ENCODE measurements at places on chromosomes 2 and 18.

- no peak for DNase-seq
Observed at GRCh38 chr2:25587361-25587760, 86.0 kb downstream of the DTNB start.

DNA sequence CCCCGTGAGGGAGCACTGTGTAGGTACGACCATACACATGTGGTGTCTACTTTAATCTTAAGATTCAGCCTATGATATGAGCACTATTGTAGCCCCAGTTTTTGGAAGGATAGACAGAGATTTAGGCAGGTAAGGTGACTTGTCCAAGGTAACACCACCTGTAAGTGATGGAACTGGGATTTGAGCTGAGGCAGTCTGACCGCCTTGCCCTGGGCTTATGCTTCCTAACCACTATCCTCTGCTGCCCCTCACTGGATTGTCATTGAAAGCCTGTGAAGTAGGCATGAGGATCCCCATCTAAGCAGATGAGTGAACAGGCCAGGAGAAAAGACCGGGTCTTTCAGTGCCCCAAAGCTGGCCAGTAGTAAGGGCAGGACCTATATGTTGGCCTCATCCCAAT is 343.8 kb downstream of the CYRIA start:
- no peak for DNase-seq

GRCh38 chr2:237025090-237025865 is 60.4 kb upstream of the COPS8 start:
- no peak for DNase-seq

DNA sequence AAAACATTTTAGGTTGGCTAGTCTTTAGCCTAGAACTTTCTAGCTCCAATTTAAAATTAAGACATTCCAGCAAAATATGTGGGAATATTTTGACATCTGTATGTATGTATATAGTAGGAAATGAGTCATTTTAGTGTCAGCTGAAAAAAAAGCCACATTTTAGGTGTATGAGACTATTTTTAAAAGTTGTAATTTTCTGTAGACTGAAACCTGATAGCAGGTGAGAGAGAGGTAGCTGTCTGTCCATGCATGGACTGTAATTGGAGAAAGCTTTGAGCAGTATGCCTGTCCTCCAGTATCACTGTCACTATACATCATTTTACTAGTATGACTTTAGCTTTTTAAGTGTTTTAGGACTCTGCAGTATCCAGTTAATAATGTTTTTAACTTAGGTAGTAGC is 26.1 kb upstream of the PPP1R1C start:
- no peak for DNase-seq

GRCh38 chr2:159774370-159774990 is 23.5 kb downstream of the CD302 start:
- DNase-seq: no peak

DNA sequence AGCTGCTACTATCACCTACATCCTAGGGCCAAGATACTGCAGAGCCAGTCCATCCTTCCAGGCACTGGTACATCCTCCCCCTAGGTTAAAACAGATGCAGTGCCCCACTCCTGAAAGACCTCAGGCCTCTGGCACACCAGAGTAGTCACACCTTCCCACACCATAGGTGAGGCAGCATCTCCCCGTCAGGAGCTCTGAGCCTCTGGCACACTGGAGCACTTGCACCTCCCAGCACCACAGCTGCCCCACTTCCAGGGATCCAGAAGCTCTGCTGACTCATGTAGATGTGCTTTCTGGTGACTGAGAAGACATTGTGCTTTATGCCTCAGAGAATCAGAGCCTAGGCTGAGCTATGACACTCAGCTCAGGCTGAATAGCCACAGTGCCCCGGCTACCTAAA is 138.4 kb upstream of the COL3A1 start:
- no peak for DNase-seq

DNA sequence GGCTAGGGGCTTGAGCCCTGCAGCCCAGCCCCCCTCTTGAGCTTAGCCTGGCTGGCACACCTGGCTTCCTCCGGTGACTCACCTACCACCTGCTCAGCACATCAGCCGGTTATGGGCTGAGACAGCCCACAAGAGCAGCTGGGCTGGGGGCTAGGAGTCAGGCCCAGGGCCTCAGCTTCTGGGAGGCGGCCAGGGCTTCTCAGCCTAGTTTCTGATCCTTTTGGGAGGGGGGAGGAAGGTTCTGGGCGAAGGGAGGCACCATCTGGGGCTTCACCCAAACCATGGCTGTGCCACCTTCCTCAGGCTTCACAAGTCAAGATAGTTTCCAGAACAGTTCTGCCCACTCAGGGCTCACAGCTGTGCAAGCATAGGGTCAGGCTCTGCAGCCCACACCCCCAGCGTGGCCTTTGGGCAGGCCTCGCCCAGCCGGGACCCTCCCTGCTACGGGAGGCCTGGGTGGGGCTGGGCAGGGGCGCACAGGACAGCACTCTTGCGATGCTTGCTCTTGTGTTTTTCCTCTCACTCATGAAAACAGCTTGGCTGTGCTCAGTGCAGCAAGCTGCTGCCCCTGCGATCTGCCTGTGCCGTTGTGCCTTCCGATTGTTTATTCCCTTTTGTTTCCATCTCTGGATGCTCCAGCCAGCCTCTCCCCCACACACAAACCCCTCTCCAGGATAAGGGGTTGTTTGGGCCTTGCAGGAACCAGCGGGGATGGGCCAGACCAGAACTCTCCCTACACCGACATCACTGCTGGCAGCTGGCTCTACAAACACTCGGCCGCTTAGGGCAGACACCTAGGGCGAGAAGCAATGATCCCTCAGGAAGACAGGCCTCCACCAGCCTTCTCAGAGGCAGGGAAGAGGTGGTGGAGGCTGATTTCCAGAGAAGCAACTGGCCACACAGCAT is 26.1 kb upstream of the SEMA4C start:
- no peak for DNase-seq

DNA sequence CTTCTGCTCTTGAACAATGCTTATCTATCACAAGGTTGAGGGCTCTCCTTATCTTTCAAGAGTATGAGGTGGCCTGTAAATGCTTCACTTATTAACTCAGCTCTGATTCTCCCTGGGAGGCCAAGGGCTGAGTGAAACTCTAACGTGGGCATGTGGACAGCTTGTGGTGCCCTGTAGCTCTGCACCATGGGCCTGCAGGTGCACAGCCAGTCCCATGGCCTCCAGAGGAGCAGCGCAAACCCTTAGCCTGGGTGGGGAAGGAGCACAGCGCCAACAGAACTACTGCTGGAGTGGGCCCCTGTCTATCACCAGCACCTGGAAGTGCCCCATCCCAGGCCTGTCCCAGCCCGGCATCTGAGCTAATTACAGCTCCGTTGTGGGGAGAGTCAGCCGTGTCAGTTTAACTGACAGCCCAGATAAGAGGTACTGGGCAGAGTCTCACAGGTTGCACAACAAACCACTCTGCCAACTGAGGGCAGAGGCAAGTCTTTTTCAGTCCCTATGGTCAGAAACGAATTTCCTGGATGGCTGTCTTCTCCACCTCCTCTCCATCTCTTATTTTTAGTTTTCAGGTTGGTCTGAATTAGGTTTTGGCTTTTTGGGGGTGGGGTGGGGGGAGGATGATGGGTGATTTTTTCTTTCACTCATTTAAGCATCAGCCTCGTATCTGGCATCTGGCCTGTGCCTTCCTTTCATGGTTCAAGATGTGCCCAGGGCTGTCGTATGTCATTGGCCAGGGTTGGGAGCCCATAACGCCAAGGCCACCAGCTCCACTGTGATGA is 219.5 kb downstream of the BCL2 start:
- peak; percentile 88 for DNase-seq

GRCh38 chr2:189048189-189048588 is 74.0 kb downstream of the COL3A1 start:
- DNase-seq: no peak

DNA sequence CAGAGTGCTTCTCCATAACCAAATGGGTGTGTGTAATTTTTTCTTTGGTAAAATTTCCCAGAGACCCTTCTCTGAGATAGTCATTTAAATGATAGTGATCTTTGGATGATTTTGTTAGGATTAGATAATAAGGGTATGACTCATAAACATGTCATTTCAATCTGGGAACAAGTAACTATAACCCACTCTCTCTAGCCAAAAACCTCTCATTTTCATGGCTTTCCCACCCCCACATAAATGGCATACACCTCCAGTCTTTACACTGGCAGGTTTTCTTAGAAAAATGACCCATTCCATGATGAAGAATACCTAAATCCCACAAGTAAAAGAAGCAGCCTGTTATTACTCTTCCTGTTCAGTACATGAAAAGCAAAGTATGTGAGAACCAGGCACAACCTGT is 572.0 kb upstream of the ZEB2 start:
- no peak for DNase-seq

GRCh38 chr2:134919341-134920210 is 954 bp downstream of the CCNT2 start:
- DNase-seq: peak; percentile 15

DNA sequence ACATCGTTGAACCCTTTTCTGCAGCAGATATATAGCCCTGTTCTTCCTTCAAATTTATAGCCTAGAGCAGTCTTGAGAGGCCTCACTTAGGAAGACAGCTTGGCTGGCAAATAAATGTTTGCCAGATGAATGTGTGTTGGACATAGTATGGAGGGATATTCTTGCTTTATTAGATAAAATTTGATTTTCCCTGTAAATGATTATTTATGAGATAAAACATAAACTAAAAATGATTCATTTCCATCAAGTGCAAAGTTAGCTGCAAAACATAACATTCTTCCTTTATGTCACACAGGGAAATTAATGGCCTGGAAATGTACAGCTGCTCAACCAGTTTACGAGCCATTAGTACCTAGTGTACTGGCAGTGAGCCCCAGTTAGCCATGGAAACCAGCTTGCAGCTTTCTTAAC is 82.5 kb downstream of the LIMS1 start:
- no peak for DNase-seq

GRCh38 chr2:20232837-20233207 is 7.9 kb upstream of the SDC1 start:
- DNase-seq: no peak

DNA sequence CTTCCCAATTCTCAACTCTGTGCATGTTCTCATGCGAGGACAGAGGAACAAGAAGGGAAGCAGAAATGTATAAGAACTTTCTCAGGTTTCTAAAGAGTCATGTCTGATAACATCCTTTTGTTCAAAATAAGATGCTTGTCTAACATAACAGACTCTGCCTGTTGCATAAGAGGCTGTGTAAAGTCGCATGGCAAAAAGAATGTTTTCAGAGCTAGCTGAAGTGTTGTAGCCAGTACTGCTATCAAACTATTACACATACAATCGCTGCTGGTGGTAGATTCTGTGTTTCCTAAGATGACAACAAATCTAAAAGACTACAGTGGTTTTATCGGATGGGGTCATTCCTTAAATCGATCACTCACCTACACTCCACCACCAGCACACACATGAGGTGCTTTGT is 487.5 kb downstream of the IRS1 start:
- DNase-seq: no peak

DNA sequence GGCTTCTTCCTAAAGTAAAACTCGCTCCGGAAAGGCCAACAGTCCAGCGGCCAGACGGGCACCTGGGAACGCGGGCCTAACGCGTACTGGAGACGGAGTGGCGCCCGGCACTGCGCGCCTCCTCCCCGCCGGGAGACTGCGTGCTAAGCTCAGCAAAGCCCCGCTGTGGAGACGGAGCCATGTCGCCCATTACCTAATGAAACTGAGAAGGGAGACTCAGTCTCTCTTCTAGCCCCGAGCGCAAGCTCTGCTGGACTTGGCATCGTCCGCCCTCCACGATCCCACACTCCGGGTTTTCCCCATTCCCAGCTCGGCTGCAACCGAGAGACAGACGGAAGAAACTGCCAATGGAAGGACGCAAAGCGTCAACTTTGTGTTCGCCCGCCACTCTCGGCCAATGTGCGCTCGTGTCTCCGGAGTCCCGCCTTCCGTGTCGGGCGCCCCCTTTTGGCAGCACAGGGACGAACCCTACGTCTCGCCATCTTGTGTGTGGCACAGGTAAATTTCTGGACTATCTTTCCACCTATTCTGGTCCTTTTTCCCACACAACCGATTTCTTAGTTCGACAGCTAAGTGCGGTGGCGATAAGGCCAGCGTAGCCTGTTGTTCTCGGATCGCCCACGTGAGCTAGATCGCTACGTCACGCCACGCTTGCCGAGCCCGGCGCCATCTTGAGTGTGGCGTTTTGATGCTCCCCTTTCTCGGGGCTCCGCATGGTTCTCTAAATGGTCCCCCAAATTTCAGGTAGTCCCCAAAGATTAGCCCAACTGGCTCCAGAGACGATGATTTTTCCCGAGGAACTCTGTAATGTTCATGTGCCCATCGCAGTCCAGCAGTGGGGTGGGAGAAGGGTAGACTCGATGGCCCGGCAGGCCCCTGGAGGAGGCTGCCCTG is 1.3 kb upstream of the PTMA start:
- DNase-seq: peak; percentile 95

DNA sequence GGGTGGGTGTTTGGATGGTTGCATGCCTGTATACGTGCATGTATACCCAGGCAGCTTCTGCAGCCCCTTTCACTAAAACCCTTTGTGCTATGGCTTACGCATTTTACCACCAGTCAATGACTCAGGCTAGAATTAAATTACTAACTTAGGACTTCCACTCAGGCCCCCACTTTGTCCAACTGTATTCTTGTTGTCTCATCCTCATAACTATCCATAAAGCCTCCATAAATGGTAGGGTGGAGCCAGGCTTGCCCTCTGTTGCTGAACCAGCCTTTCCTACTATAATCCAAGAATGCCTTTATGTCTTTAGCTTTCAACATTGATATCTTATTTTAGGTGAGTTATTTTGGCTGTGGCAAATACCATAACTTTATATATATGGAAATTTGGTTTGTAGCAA is 119.9 kb downstream of the MYO1B start:
- DNase-seq: no peak

DNA sequence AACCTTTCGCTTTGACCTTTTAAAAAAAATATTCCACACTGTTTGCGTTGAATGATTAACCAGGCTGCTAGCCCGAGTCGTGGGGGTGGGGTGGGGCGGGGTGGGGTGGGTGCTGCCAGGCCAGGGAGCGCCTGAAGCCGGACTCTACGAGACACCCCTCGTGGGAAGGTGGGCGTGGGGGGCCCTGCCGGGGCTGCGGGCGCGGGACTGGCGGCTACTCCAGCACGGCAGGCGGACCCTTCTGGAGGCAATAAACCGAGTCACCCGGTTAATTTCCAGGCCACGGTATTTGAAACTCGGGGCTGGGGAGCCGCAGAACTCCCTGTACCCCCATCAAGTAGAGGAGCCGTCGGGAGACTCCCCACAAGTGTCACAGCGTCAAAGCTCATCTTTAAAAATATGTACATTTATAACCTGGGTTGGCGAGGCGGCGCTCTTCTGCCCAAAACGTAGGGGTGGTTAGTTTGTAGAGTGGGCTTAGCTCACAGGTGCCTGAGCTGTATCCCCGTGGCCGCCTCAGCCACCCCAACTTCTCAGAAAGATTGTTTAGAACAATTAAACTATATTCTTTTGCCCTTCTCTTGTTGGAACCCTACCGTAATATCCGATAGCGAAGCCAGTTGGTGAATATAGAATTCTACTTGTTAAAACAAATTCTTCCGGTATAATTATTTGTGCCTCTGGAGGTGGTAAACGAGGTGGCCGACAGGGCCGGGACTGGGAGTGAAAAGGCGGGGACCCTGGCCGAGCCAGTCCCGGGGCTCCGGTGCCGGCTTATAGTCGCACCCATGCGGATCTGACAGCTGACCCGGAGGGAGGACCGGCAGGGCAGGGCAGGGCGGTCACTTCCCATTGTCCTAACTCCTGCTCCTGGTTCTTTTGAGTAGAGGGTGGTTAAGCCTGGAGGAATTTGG is 1.4 kb downstream of the B3GNT2 start:
- DNase-seq: peak; percentile 33

- DNase-seq: no peak
Observed at GRCh38 chr2:234247453-234248180, 197.1 kb downstream of the SPP2 start.

- DNase-seq: no peak
Observed at GRCh38 chr18:73520229-73520628, 627.4 kb downstream of the FBXO15 start.

GRCh38 chr18:59921384-59921891 is 21.6 kb downstream of the PMAIP1 start:
- peak; percentile 50 for DNase-seq
